ENCODE measurements at places on chromosomes 12 and 14. TPM values are rescaled to one million over a fixed set of nuclear protein-coding genes. Genes with fewer than 3 reads are reported as not detected.
A peak's percentile ranks its signal among the peaks of the same experiment; 100 is the strongest.

- no peaks in the 10 kb centered on the region for H3K27me3 ChIP-seq
- peaks cover 6% of the 10 kb centered on the region for H3K36me3 ChIP-seq
- DNase-seq, result no peak
- H3K4me1 ChIP-seq, result no peaks in the 10 kb centered on the region
- no peak overlapping the region for H3K4me3 ChIP-seq
Observed at GRCh38 chr12:79927772-79928474, 7.0 kb downstream of the PPP1R12A start.

Gene COX8C
- not detected for polyA plus RNA-seq

DNA sequence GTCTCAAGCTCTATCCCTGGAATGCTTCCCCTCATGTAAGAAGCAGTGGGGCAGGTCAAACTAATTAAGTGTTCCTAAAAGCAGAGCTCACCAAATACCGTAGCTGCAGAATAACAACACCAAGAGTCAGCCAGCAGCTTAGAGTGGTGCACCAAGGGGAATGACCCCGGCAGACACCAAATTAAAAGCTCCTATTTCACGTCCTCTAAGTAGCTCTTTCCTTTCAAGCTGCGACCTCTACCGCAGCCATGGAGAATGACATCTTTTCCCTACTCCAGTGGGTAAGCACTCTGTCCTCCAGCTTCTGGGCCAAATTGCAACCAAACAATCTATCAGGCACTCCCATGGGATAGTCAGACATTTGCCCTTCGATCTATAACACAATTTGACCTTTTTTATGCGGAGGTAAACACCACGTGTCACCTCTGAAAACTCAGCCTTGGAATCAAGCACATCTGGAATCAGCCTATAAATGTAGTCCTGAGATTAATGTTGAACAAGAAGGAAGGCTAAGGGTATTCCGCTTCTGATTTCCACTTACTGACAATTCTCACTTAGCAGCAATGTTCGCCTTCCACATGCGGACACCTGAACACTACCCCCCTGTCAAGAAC is 67.6 kb upstream of the CDKN3 start:
- no peaks in the 10 kb centered on the region for H3K36me3 ChIP-seq
- DNase-seq, result no peak
- H3K27me3 ChIP-seq, result no peaks in the 10 kb centered on the region
- no peak overlapping the region for H3K27ac ChIP-seq
- no peaks in the 10 kb centered on the region for H3K4me1 ChIP-seq

Gene RNASE9
- polyA plus RNA-seq, result not detected

Gene P2RX4
- 32.2 TPM for polyA plus RNA-seq

DNA sequence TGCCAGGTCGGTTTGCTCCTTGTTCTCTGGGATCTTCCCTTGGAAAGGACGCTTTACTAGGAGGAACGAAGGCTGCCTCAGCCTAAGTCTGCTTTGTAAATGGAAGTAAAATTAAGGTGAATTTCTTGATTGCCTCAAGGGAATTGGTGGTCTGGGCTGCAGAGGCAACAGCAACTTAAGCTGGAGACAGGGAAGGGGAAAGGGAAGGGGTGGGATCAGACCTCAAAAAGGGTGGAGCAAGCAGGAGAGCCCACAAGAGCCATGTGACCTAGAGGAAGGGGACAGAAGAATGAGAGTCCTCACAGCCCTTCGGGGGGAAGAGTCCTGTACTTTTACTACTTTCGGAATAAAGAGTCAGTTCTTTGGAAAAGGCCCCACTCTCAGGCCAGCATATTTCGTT is 147.9 kb downstream of the PPM1H start:
- DNase-seq, result no peak
- peaks cover 7% of the 10 kb centered on the region for H3K4me1 ChIP-seq
- H3K36me3 ChIP-seq, result no peaks in the 10 kb centered on the region
- peak overlapping the region; percentile 90 for H3K27ac ChIP-seq

DNA sequence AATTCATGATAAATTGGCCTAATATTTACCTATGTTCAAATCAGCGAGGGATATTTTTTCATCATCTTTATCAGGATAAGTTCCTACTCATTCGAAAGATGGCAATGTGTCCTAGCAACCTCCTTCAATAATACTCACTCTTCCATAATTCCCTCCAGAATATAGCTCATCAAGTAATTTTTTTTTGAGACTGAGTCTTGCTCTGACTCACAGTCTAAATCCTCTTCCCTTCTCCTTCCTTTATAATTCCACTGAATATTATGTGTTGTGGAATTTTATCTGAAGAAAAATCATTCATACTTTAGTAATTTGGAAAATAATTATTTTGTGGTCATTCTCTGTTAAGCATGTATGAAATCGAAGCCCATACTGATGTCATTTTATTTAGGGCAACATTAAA is 663.8 kb downstream of the FLRT2 start:
- H3K4me1 ChIP-seq, result no peaks in the 10 kb centered on the region
- no peaks in the 10 kb centered on the region for H3K36me3 ChIP-seq
- no peak overlapping the region for H3K27ac ChIP-seq
- no peak overlapping the region for H3K4me3 ChIP-seq

DNA sequence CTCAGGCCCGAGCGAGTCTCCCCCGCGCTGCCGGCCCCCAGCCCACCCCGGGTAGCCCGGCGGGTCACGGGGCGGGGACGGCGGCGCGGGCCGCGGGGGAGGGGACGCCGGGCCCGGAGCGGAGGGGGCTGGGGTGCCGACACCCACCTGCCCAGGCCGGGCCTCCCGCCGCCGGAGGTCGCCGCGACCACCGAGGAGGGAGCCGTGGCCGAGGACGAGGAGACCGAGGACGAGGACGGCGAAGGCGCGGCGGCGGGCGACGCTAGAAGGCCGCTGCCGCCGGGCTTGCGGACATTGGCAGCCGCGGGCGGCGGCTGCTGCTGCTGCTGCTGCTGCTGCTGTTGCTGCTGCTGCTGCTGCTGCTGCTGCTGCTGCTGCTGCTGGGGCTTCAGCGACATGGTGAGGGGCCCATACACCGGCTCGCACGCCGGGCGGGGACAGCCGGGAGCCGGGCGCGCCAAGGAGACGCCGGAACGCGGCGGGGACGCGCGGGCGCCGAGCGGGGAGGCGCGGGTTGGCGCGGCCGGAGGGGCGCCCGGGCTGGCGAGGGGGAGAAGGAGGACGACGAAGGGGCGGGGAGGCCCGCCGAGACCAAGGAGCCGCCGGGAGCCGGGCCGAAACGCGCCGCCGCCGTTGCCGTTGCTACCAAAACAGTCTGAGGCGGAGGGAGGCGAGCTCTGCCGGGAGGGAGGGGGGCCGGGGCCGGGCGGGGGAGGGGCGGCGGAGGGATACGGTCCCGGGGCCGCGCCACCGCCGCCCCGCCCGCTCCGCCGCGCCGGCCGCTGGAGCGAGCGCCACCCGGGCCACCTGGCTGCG is at the start of gene ATXN2:
Gene ATXN2, minus strand, starts transcription at position 679 of the 816 bp plus-strand sequence. Its CDS starts 281 bp downstream, at position 398.
- peaks cover 9% of the 10 kb centered on the region for H3K36me3 ChIP-seq
- peak within 1 kb of the TSS; percentile 81 for H3K4me3 ChIP-seq
- peaks cover 16% of the 10 kb centered on the region for H3K4me1 ChIP-seq
- H3K27me3 ChIP-seq, result no peaks in the 10 kb centered on the region
- peak; percentile 97 for DNase-seq

Gene EEA1
- 1.7 TPM for polyA plus RNA-seq

DNA sequence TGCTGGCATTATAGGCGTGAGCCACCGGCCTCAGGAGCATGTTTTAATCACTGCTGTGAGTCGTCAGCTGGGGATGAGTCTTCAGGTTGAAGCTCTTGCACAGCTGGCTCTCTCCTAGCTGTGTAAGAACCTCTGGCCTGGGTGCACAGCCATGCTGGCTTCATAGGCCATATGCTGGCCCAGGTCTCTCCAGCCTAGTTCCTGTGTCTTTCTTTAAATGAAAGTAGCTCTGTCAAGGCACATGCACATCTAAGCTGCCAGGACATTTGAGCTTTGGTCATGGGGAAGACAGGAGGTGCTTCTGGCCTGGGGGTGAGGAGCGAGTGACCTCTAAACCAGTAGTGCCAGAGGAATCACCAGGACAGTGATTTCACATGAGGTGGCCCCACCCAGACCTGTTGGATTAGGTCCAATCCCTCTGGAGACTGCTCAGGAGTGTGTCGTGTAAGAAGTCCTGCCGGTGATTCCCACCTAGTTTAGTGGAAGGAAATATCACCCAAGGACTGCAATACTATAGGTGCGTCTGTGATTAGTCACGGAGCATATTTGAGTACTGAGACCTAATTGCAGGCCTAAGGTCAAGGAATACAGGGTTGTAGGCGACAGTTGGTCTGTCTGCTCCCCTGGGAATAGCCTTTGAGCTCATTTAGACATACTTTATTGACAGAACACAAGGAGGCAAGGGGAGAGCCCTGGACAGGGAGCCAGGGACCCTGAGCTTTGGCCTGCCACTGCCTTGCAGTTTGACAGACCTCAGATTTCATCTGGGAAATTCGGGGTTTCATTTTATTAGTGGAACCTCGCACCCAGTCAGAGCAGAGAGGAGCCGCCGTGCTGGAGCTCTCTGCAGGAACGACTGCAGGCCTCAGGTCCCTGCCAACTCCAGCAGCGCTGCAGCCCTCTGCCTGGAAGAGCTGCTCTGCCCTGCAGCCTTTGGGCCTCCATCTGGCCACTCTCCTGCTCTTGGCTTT is 67.0 kb downstream of the ANKRD9 start:
- no peaks in the 10 kb centered on the region for H3K27me3 ChIP-seq
- no peaks in the 10 kb centered on the region for H3K4me1 ChIP-seq
- no peak overlapping the region for H3K4me3 ChIP-seq
- H3K27ac ChIP-seq, result no peak overlapping the region
- peaks cover 40% of the 10 kb centered on the region for H3K36me3 ChIP-seq
- DNase-seq, result no peak

DNA sequence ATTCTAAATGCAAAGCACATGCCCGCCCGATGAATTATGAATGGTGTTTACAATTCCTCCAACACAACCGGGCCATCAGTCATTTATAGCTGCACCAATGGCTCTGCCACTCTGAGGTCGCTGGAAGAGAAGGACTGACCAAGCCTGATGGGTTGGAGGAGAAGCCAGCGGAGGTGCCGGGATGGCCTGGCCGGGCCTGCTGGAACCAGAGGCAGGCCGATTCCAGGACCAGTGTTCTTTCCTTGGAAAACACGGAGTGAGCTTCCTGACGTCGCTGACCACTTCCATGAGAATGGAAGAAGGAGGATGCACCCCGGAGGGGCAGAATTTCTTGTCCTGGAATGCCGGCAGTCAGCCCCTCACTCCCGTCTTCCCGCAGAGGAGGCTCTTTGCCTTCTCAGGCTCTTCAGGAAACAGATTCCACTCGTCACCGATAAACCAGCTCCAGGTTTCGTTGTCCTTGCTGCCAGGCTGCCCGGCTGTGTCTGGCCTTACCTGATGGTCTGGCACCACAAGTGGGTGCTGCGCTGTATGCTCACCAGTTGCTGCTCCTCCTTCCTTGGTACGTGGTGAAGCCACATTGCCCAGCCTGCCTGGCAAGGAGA is 358.5 kb upstream of the SFSWAP start:
- no peaks in the 10 kb centered on the region for H3K36me3 ChIP-seq
- peaks cover 7% of the 10 kb centered on the region for H3K4me1 ChIP-seq
- H3K27ac ChIP-seq, result no peak overlapping the region
- no peaks in the 10 kb centered on the region for H3K27me3 ChIP-seq
- no peak for DNase-seq
- H3K4me3 ChIP-seq, result no peak overlapping the region

DNA sequence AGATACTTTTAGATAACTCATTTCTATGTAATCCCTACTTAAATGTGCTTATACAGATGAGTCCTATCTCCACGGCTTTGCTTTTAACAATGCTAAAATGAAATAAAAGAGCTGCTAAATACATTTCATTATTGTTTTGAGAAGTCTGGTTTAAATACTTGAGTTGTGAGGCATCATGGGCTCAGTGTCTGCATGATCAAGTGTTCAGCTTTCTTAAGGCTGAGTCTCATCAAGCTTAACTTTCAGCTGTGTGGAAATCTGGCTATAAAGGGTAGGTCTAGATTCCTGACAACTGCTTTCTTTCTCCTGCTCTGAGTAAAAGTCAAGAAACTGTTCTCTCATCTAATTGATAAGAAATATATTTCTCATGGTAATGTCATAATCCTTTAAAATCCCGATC is 235.4 kb downstream of the FSCB start:
- H3K27ac ChIP-seq, result no peak overlapping the region
- DNase-seq, result no peak
- no peaks in the 10 kb centered on the region for H3K4me1 ChIP-seq

- H3K4me3 ChIP-seq, result no peak overlapping the region
- H3K36me3 ChIP-seq, result no peaks in the 10 kb centered on the region
- no peaks in the 10 kb centered on the region for H3K4me1 ChIP-seq
Observed at GRCh38 chr14:72557671-72558070, 336.2 kb downstream of the DPF3 start.

Gene CFL2
- 60.9 TPM for polyA plus RNA-seq

Gene SLC10A1
- not detected for polyA plus RNA-seq

DNA sequence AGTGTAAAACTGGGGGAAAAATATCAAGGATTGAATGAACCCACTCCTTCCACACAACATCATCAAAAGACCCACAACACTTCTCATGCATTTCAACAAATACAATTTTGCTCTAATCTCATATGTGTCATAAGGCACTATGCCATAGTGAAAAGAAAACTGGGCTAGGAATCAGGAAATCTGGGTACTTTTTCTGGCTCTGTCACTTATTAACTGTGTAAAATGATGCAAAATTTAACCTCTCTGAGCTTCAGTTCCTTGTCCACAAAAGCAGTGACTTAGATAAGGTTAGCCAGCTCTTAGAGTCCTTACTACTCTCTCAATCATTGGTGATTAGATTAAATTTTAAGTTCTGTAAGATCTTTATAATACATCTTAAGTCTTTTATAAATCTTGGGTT is 250.5 kb upstream of the SOX5 start:
- no peak overlapping the region for H3K4me3 ChIP-seq
- no peaks in the 10 kb centered on the region for H3K36me3 ChIP-seq
- H3K27ac ChIP-seq, result no peak overlapping the region
- no peaks in the 10 kb centered on the region for H3K4me1 ChIP-seq
- no peaks in the 10 kb centered on the region for H3K27me3 ChIP-seq
- DNase-seq, result no peak

DNA sequence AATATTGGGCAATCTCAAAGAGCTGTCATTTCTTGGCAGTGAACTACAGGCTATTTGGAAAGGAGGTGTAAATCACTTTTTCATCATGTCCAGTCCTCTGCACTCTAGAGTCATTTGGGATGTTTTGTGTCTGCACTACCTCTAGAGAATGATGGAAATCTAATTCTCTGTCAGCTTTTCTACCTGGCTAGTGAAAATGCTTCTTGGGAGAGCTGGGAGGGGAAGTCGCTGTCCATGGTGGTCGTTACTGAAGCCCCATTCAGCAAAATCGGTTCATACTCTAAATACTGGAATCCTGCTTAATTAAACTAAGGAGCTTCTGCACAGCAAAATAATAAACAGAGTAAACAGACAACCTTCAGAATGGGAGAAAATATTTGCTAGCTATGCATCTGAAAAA is 251.8 kb downstream of the APAF1 start:
- no peaks in the 10 kb centered on the region for H3K36me3 ChIP-seq
- peaks cover 28% of the 10 kb centered on the region for H3K27me3 ChIP-seq
- H3K4me1 ChIP-seq, result no peaks in the 10 kb centered on the region
- no peak overlapping the region for H3K4me3 ChIP-seq
- no peak for DNase-seq

DNA sequence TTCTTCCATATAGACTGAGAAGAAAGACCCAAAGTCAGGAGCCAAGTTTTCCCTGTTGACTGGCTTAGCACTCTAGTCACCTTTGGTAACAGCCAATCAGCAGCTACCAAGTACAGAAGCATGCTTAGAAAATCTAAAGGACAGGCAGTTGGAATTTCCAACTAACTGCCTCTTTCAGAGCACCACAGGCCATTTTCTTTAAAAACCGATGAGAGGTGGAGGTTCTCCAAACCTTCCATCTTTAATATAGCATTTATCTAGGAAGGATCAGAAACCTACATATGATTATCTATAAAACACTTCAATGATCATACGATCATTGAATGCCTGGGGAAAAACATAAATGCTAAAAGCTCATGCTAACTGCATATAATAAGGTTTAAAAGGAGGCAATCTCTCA is at the start of gene CATSPERB:
Gene CATSPERB, minus strand, starts transcription at position 101 of the 400 bp plus-strand sequence. CDS start 2,607 bp downstream, outside the sequence.
- H3K27me3 ChIP-seq, result no peaks in the 10 kb centered on the region
- H3K4me3 ChIP-seq, result no peak within 1 kb of the TSS
- DNase-seq, result no peak
- H3K4me1 ChIP-seq, result no peaks in the 10 kb centered on the region
- H3K36me3 ChIP-seq, result no peaks in the 10 kb centered on the region

Measured in SK-N-SH (cell line).